ENCODE measurements at places on chromosomes 1 and 21.

DNA sequence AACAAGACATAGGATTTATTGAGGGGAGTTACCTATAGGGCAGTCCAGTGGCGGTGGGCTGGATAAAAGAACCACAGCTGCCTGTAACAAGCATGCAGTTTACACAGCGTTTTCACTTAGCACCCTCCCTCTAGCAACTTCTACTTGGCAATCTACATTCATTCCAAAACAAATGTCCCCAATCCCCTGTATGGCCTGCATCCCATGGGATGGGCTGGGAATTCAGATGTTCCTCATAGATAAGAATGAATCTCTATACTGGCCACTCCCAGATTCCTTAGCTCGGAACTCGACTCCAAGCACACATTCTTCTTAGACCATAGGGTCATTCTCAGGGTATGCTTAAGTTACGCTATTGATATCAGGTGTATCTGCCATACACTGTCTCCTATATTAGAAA lies 33.3 kb downstream of the PCP4 start:
- no peak for DNase-seq

GRCh38 chr1:12505231-12505630 lies 112.8 kb downstream of the DHRS3 start:
- DNase-seq, result no peak

GRCh38 chr1:219126377-219126776 lies 47.3 kb upstream of the LYPLAL1 start:
- DNase-seq, result no peak

- no peak for DNase-seq
These were observed 189.1 kb downstream of the FMN2 start for GRCh38 chr1:240280560-240281322.

GRCh38 chr1:110800079-110800478 lies 72.9 kb upstream of the CD53 start:
- no peak for DNase-seq

DNA sequence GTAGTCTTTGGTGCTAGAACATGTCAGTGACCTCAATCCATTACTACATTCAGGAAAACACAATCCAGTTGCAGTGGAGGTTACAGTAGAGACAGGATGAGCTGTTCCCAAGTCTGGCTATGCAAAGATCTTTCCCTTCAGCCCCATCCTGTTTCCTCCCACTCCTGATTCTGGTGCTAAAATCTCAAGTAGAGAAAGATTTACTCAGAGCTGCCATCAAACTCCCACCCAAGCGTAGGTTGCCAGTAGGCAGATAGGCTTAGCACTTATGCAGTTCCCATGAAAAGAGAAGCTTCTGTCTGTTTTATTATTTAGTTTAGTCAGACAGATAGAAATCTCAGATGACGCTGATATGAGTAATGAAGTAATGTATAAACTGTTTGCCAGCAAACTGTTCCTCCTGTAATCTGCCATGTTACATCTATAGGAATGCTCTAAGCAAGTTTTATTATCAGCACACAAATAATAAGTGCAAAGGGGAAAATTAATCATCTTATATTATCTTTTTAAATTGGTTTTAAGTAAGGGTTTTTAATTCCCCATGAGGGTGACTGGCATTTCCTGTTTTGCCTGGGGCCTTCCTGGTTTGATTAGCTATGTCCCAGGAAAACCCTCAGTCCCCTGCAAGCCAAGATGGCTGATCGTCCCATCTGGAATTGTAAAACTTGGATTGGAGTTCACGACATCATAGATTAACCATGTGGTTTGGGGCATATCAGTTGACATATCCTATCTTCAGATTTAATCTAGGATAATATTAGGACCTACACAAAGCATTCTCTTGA lies 188.3 kb upstream of the PALMD start:
- DNase-seq, result peak; percentile 96

DNA sequence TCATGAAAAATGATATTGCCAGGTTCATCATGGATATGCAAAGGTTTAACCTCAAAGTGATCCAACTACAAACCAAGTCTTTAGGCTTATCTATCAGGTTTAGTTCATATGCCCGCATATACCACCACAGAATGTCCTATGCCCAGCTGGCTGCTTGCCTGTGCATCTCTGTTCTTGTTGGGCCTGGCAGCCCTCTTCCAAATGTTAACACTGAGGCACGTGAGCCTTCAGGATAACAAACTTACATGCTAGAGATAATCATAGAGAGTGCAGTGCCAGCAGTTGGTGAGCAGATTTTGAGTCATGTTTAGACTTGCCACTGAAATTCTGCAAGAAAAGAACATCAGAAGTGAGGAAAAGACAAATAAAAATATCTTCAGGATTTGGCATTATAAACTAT lies 607.9 kb upstream of the TMPRSS15 start:
- DNase-seq, result no peak

All from ELR (cell line).